ENCODE measurements at places on chromosomes 12 and 14.

- no peak for DNase-seq
Measured at GRCh38 chr12:71576496-71576895, 87.2 kb downstream of the ZFC3H1 start.

- DNase-seq: no peak
Measured at GRCh38 chr12:19988459-19988873, 379.9 kb upstream of the PDE3A start.

- no peak for DNase-seq
Measured at GRCh38 chr12:56188131-56188777, 1.0 kb downstream of the SMARCC2 start.

DNA sequence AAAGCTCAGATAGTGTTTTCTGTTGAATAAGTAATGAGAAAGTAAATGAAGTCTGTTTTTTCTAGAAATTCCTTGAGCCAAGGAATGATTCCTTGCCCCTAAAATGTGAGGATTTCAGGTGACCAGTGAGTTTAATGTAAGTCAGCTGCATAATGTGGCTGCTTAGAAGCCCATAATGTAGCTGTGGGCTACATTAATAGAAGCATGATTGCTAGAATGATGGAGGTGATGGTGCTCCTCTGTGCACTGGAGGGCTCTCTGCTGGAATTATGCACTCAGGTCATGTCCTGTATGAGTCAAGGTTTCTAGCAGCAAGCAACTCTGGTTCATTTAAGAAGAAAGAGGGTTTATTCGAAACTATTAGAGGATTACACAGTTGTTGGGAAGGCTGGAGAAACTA is 19.6 kb upstream of the PWP1 start:
- DNase-seq: no peak

DNA sequence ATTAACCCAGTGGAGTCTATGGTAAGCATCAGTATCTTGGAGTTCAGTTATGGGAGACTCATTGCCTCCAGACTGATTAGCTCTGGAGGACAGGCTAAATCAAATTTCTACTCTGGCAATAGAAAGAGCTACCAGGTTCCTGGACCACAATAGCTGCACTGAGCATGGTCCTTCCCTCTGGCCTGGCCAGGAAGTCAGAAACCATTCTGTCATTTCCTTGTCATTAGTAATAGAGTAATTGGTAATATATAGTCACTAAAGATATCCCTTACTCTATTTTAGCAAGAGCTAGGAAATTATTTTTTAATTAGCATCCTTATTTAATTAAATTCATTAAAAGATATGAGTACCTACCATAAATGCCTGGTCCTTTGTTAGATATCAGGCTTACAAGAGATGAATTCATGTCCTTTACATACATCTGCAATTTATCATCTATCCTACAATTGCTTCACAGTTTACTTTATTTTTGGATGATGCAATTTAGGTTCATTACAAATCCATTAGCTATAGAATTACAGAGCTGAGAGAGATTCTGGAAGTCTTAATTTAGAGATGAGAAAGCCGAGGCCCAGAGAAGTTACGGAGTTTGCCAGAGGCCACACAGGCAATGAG is 23.7 kb upstream of the TDRD9 start:
- DNase-seq: no peak

GRCh38 chr12:4082809-4083403 is 190.7 kb upstream of the CCND2 start:
- DNase-seq: no peak

GRCh38 chr12:5771756-5772155 is 173.3 kb downstream of the ANO2 start:
- DNase-seq: no peak
